Dorsolateral prefrontal cortex (tissue), 122 donors: ENCODE measurements at places on chromosomes 12 and 14.

- no peak for DNase-seq
Measured at GRCh38 chr12:131119936-131120335, 166.2 kb downstream of the ADGRD1 start.

GRCh38 chr14:60807971-60808370 lies 73.4 kb downstream of the MNAT1 start:
- no peak for DNase-seq

- no peak for DNase-seq
Measured at GRCh38 chr12:124188561-124189405, 106.1 kb upstream of the RFLNA start.

- no peak for DNase-seq
Measured at GRCh38 chr12:114729731-114730130, 45.8 kb upstream of the TBX3 start.

DNA sequence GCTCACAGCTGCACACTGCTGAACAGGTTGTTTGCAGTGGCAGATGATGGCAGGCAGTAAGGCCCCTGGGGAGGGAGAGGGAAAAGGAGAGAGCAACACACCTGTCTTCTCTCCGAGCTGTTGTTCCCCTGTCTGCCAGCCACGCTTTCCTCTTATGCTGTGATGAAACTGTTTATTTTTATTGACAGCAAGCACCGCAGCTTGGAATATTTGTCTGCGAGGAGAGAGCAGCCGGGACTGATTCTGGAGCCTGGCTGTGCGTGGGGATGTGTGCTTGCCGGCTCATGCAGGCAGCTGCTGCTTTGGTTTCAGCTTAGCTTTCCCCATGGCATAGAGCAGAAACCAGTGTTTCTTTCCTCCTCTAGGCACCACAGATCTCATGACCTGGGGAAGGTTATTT lies 58.7 kb upstream of the KCNA5 start:
- no peak for DNase-seq

GRCh38 chr12:618605-619004 lies 44.6 kb downstream of the NINJ2 start:
- DNase-seq, result no peak

DNA sequence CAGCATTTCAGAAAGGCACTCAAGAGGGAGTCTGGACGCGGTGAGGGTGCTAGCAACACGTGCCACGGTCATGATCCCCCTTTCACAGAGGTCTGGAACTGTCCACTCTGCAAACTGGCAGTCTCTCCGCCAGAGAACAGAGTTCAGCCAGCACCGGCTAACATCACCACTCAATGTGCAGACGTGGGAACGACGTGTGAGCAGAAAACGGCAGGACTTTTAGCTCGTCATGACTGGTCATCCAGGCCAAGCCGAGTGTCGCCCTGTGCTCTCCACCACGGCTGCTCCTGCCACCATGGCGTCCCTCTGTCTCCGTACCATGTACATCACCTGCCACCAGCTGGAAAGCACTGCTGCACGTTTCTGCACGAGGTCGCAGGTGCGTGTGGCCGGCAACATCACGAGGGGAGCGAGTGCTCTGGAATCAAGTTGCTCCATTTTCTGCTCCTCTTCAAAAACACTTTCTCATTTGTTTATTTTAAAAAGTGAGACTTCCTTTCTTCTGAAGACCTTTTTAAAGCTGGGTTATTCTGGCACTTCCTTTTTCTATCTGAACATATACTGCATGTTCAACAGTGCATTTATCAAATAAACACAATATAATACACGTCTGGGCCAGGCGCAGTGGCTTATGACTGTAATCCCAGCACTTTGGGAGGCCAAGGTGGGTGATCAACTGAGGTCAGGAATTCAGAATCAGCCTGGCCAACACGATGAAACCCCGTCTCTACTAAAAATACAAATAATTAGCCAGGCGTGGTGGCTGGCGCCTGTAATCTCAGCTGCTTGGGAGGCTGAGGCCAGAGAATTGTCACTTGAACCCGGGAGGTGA lies 28.0 kb downstream of the SLC15A4 start:
- no peak for DNase-seq

- DNase-seq, result no peak
Measured at GRCh38 chr12:127280393-127281275, 986.3 kb upstream of the TMEM132C start.

DNA sequence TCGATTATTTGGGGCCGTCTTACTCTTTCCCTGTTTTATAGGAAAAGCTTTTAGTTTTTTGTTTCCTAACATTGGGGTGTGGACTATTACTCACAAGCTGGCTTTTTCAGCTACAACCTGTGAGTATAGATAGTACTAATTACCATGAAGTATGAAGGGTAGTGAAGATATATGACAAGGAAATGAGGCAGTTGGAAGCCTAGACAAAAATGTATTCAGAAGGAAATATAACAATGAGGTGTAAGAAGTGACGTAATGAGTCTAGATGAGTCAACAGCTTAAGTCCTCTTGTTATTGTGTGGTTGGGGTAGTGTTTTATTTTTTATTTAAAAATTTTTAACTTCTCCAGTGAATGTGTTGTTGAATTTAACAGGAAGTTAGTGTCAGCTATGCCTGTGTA lies 804.5 kb downstream of the NRXN3 start:
- no peak for DNase-seq

DNA sequence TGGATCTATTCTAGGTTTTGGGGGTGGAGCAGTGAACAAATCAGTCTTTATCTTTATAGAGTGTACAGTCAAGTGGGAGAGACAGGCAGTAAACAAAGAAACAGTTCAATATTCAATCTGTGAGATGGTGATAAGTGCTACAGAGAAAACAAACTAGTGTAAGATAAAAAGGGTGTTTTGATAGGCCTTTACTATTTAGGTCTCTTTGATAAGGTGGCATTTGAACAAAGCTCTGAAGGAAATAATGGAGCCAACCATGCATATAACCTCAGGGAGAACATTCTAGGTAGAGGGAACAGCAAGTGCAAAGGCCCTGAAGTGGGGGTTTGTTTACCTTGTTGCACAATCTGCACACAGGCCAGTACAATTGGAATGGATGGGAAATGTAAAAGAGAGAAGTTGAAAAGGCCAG lies 47.3 kb downstream of the PTPN11 start:
- no peak for DNase-seq

- DNase-seq, result no peak
Measured at GRCh38 chr12:95607642-95608041, 56.4 kb upstream of the USP44 start.

GRCh38 chr14:29712601-29713000 lies 215.0 kb downstream of the PRKD1 start:
- DNase-seq, result no peak

- no peak for DNase-seq
Measured at GRCh38 chr12:75345531-75345930, 11.1 kb downstream of the GLIPR1L1 start.

DNA sequence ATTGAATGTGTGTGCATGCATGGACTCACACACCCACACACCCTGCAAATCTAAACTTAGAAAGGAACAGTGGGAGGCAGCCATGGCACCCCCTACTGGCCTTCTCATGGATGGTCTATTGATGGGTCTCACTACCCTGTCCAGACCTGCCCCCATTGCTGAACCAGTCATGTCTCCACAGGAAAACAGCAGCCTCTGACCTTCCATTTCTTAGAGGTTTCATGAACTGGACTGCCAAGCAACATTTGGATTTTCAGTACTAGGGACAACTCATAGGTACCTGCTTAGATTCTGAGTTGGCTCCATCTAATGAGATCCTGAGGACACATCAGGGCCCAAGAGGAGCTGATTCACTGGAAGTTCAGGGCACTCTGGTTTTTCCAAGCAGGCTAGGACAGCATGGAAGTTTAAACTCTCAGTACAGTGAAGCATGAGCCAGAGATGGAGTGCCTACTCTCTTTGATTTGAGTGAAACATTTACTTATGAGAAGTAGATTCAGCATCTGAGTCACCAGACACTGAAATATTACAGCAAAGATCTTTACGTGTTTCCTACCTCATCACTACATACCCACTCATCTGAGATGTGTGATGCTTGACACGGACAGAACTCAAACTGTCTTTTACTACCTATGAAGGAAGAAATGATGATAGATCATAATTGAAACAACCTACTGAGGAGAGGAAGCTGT lies 98.9 kb upstream of the PLEKHG7 start:
- DNase-seq, result no peak
